KBM-7 (cell line): ENCODE measurements at places on chromosomes 2 and 18.

GRCh38 chr2:16404551-16405300, 260.9 kb downstream of the CYRIA start:
- DNase-seq: no peak

DNA sequence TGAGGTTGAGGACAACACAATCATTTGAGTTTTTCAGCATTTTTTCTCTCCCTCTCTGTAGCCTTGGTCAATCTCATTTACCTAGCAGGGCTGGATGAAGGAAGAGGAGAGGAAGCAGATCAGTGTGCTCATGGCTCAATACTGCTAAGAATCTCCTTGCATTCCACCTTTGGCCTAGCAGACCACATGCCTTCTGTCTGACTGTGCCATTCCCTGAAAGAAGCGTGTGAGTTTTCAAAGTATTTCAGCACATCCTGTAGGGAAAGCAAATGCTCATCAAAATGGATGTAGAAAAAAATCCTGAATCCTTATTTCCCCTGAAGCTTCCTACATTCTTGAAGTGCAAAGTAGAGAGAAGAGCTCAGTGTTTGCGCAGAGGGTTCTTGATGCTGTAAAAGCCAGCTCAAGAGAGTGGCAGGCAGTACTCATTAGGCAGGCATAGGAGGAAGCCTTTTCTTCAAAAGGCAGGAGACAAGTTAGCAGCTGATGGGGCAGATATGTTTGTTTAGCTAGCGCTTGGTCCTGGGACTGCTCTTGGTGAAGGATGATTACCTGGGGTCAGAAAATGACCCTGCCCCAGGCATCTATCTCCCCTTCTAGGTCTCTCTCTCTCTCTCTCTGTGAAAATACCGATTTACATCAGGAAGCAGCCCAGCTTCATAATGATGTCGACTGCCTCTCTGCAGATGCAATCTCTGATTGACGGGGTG, 14.4 kb upstream of the PIK3C3 start:
- DNase-seq: no peak

DNA sequence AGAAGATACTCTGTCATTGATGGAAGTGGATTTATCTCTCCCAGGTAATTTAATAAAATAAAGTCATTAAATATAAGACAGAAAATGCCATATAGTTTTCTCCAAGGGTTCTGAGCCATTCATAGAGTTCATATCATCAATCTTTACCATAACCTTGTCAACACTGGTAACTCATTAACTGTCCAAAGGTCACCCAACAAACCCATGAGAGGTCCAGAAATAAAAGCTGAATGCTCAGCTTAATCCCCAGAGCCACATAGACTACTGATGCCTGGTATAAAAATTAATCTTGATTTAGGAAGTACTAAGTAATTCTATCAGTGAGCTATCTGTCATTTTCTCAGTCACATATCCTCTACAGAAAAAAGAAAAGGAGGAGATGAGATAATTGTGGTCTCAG, 903.0 kb upstream of the DDX18 start:
- no peak for DNase-seq

DNA sequence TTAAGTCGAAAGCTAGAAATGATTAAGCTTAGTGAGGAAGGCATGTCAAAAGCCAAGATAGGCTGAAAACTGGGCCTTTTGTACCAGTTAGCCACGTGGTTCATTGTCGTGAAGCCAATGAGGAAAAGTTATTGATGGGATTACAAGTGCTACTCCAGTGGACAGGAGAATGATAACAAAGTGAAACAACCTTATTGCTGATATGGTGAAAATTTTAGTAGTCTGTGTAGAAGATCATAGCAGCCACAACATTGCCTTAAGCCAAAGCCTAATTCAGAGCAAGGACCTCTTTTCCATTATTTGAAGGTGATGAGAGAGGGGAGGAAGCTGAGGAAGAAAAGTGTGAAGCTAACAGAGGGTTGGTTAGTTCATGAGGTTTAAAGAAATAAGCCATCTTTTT, 24.1 kb upstream of the RAMP1 start:
- no peak for DNase-seq

DNA sequence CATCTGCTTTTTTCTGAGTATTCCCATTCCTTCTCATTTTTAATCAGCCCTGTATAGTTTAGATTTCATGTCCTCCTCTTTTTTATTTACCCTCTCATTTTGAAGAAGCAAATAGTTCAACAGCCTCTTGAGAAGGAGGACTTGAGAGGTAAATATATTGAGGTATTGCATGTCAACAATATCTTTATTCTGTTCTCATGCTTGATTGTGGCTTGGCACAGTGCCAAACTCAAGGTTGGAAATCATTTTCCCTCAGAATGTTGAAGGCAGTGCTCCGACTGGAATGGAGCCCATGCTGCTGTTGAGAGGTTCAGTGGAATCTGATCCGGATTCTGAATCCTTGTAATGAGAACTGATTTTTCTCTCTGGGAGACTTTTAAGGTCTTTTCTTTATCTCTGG, 31.0 kb upstream of the GALNT3 start:
- no peak for DNase-seq

DNA sequence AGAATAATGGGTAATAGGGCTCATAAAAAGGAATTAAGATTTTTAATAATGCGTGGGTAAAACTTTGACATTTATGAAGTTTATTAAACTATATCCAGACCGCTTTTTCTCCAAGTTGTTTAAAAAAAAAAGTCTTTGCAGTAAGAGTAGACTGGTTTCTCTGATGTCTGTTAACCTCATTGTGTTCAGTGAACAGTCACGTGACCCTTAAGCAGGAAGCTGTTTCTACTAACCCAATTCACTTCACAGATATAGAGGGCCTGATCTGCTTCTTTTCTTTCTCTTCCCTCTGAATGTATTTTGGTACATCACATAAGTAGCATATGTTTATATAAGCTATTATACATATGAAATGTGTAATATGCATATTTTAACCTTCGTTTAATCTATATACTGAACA, 1011.3 kb upstream of the CELF4 start:
- DNase-seq: no peak

DNA sequence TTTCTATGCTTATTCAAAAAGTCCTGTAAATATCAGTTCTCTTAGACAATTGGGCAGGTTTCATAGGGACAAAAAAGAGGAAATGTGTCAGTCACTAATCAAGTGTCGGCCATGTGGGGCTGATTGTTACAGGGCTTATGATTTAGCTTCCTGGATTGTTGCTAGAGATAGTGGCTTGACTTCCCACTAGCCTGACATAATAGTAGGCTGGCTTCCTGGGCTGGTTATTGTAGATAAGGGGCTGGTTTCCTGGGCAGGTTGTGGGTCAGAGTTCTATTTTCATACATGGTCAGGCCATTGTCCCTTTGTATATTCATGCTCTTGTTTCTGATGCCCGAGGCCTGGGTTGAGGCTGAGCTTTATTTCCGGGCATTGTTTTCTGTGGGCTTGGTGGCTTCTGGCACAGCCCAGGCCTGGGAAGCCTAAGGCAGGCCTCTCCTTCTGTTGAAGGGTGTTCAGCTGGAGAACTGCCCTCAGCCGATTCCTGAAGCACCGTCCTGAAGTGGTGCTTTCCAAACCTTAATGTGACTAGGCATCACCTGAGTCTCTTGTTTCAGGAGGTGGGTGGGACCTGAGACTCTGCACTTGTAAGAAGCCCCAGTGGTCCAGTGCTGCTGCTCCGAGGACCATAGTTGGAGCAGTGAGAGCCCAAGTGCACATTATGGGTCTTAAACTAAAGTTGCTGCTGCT, 37.0 kb downstream of the CD8B2 start:
- DNase-seq: peak; percentile 97

- no peak for DNase-seq
Measured at GRCh38 chr2:173829727-173830126, 135.4 kb downstream of the SP3 start.

DNA sequence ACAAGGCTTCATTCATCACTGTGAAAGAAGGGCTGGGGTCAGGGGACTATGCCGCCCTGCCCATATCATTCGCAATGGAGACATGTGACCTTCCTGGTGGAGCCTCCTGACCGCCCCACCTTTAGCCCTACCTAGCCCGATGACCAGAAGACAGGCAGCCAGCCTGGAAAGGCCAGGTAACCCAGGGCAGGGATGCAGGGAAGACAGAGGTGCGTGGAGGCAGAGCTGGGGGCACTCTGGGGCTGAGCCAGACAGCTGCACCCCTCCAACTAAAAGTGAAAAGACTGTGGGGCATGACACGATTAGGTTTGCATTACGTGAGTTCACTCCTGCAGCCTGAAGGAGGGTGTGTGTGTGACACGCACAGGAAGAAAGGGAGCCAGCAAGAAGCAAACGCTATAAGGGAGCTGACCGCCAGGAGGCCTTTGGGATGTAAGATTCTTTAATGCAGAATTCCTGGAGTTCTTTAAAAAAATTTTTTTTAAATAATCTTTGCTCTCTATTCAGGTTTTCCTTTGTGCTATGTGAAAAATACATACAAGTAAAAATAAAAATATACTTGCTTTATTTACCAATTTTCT, 3.7 kb upstream of the HES6 start:
- no peak for DNase-seq

GRCh38 chr18:72672364-72673184, 128.4 kb upstream of the CBLN2 start:
- DNase-seq: peak; percentile 46

DNA sequence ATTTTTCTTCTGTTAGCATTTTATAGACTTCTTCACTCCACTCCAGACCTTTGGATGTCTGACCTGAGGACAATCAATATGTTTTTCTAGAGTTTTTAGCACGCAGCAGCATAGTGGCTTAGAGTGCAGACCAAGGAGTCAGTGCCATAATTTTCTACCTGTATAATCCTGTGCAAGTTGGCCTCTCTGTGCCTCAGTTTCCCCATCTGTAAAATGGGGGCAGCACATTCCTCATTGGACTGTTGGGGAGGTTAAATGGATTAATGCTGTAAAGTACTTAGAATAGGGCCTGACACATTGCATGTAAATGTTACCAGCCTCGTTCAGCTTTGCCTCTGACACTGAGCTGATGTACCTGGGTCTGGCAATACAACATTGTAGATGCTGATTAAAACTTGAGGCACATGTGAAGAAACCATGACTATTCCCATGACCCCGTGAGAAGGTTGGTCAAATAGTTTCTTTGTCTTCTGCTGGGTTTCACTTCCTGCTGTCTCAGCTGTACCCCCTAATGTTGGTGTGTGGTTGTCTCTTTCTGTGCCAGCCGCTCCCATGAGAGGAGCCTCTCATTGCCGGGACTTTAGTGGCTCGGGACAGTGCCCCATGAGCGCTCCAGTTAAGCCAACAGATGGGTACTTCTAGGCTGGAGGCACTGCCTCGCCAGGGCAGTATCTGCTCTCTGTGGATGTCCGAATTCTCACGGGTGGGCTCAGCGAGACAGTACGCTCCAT, 125.3 kb downstream of the SH3RF3 start:
- no peak for DNase-seq

DNA sequence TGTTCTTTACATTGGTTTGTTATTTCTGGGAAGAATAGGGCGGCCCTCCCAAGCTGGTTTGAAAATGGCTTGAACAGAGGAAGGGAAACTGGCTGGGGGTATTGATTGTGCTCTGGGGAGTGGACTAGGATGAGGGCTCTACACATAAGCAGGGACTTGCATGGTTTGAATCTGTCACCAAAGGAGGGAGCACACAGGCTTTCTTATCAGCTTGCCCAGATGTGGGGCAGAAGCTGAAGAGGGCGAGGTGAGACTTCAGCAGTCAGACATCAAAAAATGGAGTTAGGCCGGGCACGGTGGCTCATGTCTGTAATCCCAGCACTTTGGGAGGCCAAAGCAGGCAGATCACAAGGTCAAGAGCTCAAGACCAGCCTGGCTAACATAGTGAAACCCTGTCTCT, 7.2 kb upstream of the RAB12 start:
- no peak for DNase-seq

- DNase-seq: no peak
Measured at GRCh38 chr2:112547333-112547732, 5.1 kb downstream of the POLR1B start.

DNA sequence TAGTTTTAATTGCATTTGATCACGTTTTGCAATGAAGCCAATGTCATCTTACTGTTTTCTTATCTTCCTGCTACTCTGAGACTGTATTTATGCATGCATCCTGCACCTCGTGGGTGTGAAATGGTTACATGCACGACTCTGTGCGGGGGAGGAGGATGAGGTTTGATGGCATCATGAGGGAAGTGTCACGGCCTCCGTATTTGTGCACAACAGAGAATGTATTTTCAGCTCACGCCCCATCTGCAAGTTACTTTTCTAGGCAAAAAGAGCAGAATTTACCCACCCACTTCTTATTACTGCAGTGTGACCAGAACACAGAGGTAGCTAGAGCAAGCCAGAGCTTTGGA, 145.1 kb downstream of the TDRD15 start:
- DNase-seq: peak; percentile 4

GRCh38 chr2:119772767-119773166, 13.0 kb downstream of the PTPN4 start:
- no peak for DNase-seq

GRCh38 chr18:48023334-48024008, 93.0 kb upstream of the SMAD2 start:
- DNase-seq: peak; percentile 76

DNA sequence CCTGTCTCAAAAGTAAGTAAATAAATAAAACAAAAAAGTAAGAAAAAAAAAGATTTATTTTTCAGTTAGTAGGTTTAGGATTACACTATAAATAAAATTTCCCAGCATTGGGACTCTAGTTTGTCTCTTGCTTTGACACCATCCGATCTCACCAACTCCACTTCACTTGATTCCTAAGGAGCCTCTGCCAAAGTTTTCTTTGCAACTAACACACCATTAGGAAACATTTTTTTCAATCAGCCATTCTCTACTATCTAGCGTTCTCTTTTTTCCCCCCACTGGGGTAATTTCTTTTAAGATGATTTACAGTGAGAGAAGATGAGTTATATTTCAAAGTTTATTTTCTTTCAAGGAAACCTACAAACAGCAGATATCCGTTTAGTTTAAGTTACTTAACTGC, 10.6 kb upstream of the NEMP2 start:
- no peak for DNase-seq

GRCh38 chr2:201904538-201905420, 98.4 kb downstream of the CDK15 start:
- DNase-seq: no peak

- DNase-seq: no peak
Measured at GRCh38 chr2:101517758-101518271, 42.9 kb upstream of the RFX8 start.

- DNase-seq: no peak
Measured at GRCh38 chr2:27126252-27126710, 2.7 kb downstream of the ABHD1 start.

- no peak for DNase-seq
Measured at GRCh38 chr18:74166386-74166785, 18.1 kb downstream of the TIMM21 start.

GRCh38 chr18:76988031-76988826, 144.4 kb downstream of the MBP start:
- no peak for DNase-seq

GRCh38 chr2:166458674-166459073, 35.4 kb downstream of the SCN7A start:
- DNase-seq: no peak

- peak; percentile 79 for DNase-seq
Measured at GRCh38 chr2:144702051-144702450, 182.1 kb upstream of the ZEB2 start.

- no peak for DNase-seq
Measured at GRCh38 chr2:1744446-1745170, at the start of gene PXDN. Gene PXDN, minus strand, starts transcription at chr2:1744515. Its CDS starts 60 bp downstream, at chr2:1744455.
